ENCODE measurements at places on chromosomes 2 and 18.

- no peak for DNase-seq
These were observed 628.7 kb upstream of the PIK3C3 start for GRCh38 chr18:41326311-41326710.

DNA sequence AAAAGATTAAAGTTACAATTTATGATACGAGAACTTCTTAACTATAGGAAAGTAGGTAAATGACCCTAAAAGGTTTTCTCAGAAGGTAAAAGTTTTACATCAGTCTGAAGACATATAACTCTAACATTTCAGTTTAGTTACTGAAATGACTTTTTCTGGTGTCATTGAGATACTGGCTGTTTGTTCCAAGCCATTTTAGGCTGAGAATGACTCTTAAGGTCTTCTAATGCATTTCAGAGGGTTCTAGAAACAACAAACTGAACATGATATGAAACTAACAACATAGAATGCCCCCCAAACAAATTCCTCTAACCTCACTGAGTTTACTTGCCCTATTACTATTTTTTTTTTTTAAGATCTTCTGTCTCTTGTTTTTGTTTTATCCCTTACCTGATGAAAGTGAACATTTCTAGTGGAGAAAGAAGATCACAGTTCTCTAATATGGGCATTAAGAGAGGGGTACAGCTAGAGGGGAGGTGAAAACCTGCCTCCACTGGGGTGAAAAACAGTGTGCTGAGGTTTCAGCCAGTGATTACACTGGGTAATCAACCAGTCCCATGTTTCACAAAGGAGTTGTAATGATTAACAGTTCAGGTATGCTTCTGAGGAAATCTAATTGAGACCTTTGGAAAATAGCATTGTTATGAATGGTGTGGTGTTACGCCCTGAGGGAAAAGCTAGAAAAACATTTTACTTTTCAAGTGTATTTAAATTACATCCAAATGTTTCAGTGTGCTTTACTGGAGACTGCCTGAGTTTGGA, 11.2 kb downstream of the NABP1 start:
- no peak for DNase-seq

GRCh38 chr2:68428746-68429145, 38.3 kb downstream of the FBXO48 start:
- no peak for DNase-seq

DNA sequence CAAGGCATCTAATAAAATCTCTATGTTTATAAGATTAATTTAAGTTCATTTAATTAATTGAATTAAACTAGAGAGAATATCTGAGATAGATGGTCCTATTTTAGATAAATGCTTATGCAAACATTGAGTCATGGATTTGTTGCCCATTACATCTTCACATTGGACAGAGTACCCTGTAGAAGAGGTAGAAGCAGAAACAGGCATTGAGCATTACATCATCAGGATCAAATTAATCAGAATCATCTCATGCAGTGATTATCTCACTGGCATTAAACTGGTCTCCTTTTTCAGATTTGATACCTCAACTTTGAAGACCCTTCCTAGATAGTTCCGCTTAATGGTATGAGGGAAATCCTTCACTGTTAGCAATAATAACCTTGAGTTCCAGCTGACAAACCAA, 469.6 kb upstream of the VRK2 start:
- no peak for DNase-seq

- DNase-seq, result no peak
These were observed 153.2 kb upstream of the PTPRM start for GRCh38 chr18:7413906-7414305.

- no peak for DNase-seq
These were observed 64.8 kb downstream of the TNFRSF11A start for GRCh38 chr18:62389761-62390481.

DNA sequence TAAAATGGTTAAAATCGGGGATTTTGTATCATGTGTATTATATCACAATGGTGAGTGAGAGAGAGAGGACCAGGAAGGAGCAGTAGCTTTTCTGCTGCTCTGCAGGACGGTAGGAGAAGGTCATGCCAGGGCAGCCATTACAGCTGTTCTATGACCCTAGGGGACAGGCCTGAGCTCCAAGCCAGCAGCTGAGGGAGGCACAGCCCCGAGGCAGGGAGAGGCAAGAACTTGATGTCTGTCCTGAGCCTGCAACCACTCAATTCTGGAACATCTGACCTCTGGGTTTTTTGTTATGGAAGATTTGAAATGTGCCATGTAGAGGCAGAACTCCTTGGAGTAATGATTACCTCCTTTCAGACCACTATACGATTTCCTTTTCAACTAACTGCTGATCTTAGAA, 135.8 kb upstream of the SH3BP4 start:
- no peak for DNase-seq

- no peak for DNase-seq
These were observed 79.3 kb downstream of the ACAA2 start for GRCh38 chr18:49733896-49734585.

- no peak for DNase-seq
These were observed 417.0 kb downstream of the TXNL1 start for GRCh38 chr18:56221195-56222065.

- no peak for DNase-seq
These were observed 50.0 kb downstream of the ERBB4 start for GRCh38 chr2:212488611-212489010.

DNA sequence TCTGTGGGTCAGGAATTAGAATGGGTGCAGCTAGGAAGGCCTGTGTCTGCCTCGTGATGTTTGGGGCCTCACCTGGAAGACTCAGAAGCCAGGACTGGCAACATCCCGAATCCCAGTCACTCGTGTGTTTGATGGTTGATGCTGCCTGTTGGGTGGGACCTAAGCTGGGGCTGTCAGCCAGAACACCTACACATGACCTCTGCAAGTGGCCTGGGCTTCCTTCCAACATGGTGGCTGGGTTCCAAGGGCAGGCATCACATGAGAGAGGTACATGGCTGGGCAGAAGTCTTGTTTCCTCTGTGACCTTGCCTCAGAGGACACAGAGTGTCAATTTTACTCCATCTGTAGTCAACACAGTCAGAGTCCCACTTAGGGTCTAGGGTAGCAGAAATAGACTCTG, 177.8 kb downstream of the GBX2 start:
- no peak for DNase-seq

GRCh38 chr2:124310671-124311070, 285.6 kb downstream of the CNTNAP5 start:
- no peak for DNase-seq

- DNase-seq, result no peak
These were observed 79.0 kb downstream of the CCDC150 start for GRCh38 chr2:196718419-196719109.

- no peak for DNase-seq
These were observed 86.4 kb upstream of the ID2 start for GRCh38 chr2:8595428-8595805.

GRCh38 chr2:11788461-11789124, 42.2 kb downstream of the LPIN1 start:
- DNase-seq, result no peak

DNA sequence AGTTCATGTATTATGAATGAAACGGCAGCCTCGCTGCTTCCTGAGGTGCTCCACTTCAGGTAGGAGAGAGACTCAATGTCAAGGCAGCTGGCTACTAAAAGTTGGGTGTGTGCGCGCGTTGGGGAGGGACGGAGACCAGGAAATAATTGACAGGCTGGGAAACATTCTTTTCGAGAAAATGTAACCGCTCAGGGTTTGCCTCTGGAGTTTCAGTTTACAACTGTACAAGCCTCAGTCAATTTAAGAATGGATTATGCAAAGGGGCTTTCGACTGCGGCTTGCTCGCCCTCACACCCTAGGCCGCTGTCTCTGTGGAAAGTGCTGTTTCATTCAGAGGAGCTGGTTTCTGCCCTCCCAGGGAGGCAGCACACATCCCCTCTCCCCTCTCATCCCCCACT, 4.4 kb upstream of the SPRED2 start:
- no peak for DNase-seq

GRCh38 chr2:107336526-107336925, 450.6 kb upstream of the ST6GAL2 start:
- DNase-seq, result no peak

DNA sequence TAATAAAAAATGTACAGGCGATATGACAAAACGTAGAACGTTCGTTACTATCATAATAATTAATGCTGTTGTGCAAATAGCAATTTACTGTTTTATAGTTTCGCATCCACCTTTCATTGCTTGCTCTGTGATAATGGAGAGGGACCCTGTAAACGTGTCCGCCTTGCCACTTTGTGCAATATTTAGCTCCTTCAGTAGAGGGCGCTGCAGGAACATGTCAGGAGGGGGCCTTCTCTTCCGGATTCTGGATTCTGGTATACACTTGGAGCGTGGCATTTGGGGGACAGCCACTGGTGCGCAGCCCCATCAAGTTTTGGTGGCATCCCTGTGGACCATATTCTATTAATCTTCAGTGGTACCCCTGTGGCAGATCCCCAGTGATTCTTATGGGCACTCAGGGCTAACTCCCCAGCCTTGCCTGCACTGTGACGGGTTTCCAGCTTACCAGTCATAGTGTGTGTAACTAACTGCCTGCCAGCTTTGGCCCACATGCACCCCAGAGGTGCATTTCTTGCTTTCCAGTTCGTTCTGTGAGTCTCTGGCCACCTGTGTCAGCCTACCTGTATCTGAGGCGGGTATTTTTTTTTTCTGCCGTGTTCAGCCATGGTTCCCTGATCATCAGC, 140.3 kb downstream of the CYRIA start:
- DNase-seq, result peak; percentile 43

Data from DND-41 (cell line).